Left renal cortex interstitium (tissue), 4 donors: ENCODE measurements at places on chromosomes 12 and 14. TPM values are rescaled to one million over a fixed set of nuclear protein-coding genes. Genes with fewer than 3 reads are reported as not detected.

DNA sequence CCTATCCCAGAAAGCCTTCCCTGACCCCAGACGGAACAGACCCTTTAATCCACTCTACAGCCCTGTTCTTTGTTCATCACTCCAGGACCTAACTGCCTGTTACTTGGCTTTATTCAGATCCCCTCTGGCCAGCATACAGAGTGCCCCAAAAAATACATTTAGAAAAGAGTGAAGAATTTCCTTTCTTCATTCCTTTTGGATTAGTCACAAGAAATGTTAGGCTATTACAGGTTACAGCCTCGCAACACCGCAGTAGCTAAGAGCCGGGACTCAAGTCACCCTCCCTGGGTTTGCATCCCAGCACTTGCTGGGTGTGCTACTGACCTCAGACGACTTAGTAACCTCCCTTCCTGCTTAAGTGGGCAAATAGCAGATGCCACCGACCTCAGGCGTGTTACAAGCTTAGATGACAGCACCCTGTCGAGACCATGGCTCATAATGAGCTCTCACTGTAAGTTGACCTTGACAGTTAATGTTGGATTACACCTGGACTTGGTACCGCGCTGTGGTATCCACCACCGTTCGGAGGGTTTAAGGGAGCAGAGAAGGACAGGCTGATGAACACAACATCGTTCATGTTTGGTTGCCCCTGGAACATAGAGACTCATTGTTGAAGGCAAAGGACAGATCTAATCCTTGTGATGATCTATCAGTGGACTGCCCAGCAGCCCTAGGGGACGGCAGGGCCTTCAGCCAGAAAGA lies 12.9 kb downstream of the GLRX5 start:
- DNase-seq: no peak

DNA sequence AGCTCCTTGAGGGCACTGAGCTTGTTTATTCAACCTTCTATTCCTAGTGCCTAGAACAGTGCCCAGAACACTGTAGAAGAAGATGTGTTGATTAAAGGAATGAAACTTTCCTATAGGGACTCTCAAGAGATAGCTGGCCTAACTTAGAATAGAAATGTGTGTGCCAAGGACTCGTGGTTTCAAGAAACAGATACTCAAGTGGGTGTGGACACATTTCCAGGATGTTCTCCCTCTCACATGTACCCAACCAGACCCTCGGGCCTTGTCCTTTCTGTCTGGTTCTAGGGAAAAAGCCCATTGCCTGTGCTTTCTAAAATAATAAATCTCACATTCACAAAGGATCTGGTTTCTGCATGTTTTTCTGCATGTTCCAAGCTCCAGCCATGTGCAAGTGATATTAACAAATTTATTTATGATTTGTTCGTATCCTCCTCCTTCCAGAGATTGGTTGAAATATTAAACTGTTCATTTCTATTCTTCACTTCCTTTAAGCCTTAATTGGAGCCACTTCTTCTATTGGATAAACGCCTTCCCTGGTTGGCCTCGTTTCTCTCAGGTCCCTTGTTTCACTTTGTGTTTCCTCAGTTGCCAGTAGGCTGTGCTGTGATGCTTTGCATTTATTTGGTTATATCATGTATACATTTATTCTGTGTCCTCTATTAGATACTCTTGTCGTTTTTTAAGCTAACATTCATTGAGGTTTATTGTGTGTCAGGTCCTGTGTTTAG lies 89.8 kb downstream of the CRADD start:
- no peak for DNase-seq

The ERBB3 gene
- polyA plus RNA-seq: 98.1 TPM

The ADAMTS20 gene
- 1.1 TPM for polyA plus RNA-seq

The HSP90B1 gene
- 873 TPM for polyA plus RNA-seq

DNA sequence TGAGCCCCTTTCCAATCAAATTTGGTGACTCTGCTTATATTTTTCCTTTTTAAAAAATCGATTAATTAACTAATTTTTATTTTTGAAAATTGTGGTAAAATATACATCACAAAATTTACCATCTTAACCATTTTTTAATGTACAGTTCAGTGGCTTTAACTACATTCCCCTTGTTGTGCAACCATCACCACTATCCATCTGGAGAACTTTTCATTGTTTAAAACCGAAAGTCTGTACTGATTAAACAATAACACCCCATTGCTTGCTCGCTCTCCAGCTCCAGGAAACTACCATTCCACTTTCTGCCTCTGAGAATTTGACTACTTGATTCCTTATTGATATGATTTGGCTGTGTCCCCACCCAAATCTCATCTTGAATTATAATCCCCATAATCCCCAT lies 283.4 kb downstream of the C12orf75 start:
- no peak for DNase-seq

- DNase-seq: no peak
These were observed 96.2 kb upstream of the FGD4 start for GRCh38 chr12:32303174-32303549.

- DNase-seq: no peak
These were observed 325 bp downstream of the CRIP1 start for GRCh38 chr14:105486974-105487448.

DNA sequence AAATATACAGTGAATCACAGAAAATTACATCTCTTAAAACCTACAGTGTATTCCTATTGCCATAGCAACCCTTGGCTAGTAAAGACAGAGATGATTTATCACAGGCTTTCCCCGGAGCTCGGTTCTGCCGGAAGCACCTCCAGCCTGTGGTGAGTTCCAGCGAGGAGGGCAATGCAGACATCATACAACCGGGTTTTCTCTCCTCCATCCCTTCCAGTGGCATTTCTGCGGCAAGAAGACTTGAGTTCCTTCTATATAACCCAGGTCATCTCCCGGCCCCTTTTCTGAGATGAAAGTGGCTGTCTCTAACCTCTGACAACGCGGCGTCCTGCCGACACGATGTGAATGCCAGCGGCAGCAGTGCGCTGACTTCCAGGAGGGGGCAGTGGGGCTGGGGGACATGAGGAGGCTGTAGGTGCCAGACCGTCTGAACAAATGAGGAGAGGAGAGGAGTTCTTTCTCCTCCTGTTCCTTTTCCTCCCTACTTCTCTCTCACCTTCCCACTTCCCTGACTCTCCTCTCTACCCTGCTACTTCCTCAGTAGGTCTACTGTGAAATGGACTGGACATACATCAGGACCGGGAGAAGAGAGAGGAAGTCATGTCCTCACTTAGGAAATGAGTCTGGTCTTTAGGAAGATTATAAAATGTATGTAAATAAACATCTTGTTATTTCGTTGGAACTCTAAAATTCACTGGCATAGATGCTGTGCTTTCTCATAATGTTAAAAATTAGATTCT lies 68.6 kb upstream of the MAX start:
- peak; percentile 34 for DNase-seq

GRCh38 chr14:35403114-35403602 lies 1.4 kb downstream of the NFKBIA start:
- no peak for DNase-seq

The CDCA3 gene
- 20.2 TPM for polyA plus RNA-seq

The STAT2 gene
- 156 TPM for polyA plus RNA-seq

DNA sequence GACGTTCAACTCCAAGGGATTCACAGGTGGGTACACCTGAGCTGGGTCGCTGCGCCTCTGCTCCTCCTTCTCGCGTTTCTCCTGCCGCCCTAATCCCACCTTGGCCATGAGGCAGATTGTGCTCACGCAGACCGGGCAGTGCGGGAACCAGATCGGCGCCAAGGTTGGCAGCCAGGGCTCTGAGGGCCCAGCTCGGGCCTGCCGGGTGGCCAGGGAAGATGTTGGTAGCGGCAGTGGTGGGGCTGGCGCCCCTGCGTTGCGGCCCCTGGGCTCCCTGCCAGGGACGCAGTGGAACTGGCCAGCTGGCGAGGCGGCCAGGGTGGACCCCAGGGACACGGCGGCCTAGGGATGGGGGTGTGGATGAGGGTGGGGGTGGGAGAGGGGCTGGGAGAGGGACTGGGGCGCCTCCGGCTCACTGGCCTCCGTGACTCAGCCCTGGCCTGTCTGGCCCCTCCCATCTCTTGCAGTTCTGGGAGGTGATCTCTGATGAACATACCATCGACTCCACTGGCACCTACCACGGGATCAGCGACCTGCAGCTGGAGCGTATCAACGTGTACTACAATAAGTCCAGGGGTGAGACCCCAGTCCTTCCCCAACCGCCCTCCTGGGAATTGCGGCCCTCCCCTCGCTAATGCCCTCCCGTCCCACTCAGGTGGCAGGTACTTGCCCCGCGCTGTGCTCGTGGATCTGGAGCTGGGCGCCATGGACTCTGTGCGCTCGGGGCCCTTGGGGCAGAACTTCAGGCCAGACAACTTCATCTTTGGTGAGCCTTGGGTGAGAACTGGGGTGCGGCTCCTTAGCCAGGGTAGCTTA lies 114.9 kb upstream of the ALG10B start:
- DNase-seq: no peak

DNA sequence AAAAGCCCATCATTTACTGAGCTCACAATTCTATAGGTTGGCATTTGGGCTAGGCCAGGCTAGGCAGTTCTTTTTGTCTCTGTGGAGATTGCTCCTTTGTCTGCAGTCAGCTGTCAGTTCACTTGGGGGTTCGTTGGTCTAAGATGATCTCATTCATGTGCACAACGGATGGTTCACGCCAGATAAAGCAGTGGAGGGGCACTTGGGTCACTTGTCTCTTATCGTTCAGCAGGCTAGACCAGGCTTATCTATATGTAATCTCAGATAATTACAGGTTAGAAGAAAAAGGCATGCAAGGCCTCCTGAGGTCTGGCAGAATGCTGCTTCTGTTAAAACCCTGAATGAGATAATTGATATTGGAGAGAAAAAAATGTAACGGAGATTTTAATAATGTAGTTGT lies 119.0 kb upstream of the ATP2B1 start:
- no peak for DNase-seq

GRCh38 chr12:3335078-3335487 lies 155.9 kb upstream of the PRMT8 start:
- DNase-seq: no peak

DNA sequence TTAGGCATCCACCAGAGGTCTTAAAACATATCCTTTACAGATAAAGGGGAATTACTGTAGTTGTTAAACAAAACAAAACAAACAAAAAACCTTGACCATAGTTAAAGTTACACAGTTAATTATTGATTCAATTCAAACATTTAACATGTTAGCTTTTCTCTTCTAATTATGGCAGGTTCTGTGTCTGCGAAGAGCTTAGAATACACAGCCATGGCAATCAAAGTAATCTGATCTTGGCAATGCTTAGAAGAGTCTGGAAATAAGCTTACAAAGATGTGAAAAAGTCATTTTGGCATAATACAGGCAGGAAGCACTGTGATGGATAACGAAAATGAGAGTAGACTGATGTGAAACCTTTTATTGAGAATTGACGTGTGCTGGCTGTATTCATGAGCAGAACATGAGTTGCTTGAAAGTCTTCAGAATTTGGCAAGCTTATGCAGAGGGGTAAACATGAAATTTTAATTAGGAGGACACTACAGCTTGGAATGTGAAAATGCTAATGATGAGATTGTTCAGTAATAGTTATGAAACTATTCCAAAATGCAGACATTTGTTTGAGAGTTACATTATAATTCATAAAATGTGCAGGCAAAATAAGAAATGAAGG lies 629.6 kb downstream of the FSCB start:
- DNase-seq: no peak

The KRT8 gene
- polyA plus RNA-seq: 262 TPM

- DNase-seq: no peak
These were observed 277.5 kb downstream of the NUAK1 start for GRCh38 chr12:105861227-105861626.

GRCh38 chr12:89663577-89664357 lies 44.9 kb downstream of the ATP2B1 start:
- no peak for DNase-seq

DNA sequence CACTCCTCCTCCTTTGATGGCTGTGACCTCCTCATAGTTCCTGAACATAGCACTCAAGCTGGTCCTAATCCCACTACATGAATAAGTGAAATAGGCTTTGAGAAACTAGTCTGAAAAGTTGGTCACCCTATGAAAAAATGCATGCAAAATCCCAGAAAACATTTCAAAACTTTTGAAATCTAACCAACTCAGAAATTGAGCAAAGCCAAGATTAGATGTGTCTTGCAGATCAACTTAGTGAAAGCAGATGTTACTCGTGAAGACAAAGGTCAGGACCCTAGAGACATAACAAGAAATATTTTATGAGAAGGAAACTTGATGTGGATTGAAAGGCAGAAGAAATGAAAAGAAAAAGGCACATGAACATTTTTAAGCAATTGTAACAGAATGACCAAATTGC lies 63.3 kb downstream of the TSHR start:
- no peak for DNase-seq

- no peak for DNase-seq
These were observed 40.3 kb downstream of the EVL start for GRCh38 chr14:100105357-100106169.

DNA sequence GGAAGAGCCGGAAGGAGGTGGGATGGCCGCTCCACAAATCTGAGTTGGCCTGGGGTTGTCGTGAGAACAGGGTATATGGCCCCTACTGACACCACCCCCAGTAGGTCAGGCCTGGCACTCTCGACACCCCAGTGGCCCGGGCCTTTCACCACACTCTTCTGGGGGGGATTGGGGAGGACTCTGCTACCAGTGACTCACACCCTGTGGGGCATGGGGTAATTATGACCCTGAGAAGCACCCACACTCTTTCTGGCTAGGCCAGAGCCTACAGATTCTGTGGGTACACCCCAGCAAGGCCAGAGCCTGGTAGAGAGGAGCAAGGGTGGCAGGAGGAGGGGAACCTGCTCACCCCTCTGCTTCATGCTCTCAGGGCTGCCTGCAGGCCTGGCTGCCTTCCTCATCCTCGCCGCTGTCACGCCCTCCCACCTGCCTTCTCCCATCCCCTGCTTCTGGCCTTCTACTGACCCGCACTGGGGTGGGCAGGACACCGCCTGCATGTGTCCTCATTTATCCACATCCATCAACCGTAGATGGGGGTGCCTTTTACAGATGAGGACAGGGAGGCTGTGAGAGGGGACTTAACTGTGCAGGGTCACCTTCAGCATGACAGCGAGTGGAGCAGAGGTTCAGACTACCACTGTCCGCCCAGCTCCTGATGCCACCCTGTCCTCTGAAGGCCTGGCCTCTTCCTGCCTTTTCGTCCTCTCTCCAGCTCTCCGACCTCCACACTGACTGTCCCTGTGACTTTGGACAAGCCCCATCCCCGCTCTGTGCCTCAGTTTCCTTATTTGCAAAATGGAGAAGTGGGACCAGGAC lies 18.4 kb downstream of the ASB2 start:
- DNase-seq: no peak
